ENCODE measurements at places on chromosomes 2 and 18.

DNA sequence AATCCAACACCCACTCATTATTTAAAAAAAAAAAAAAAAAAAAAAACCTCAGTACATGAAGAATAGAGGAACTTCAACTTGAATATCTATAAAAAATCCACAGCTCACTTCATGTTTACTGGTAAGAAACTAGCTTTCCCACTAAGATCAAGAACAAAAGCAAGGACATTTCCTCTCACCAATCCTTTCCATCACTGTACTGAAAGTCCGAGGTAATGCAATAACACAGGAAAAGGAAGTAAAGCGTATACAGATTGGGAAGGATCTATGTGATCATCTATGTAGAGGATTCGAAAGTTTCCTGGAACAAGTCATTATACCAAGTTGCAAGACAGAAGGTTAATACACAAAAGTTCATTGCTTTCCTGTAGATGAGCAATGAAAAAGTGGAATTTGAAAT, 63.2 kb downstream of the ROCK2 start:
- no peak for DNase-seq
- no peaks in the 10 kb centered on the region for H3K27me3 ChIP-seq
- no peak overlapping the region for H3K27ac ChIP-seq
- H3K36me3 ChIP-seq = no peaks in the 10 kb centered on the region

- H3K27ac ChIP-seq = no peak overlapping the region
- H3K4me3 ChIP-seq = no peak overlapping the region
- no peaks in the 10 kb centered on the region for H3K4me1 ChIP-seq
- H3K36me3 ChIP-seq = no peaks in the 10 kb centered on the region
- DNase-seq = no peak
Measured at GRCh38 chr2:12428786-12429185, 287.9 kb upstream of the TRIB2 start.

DNA sequence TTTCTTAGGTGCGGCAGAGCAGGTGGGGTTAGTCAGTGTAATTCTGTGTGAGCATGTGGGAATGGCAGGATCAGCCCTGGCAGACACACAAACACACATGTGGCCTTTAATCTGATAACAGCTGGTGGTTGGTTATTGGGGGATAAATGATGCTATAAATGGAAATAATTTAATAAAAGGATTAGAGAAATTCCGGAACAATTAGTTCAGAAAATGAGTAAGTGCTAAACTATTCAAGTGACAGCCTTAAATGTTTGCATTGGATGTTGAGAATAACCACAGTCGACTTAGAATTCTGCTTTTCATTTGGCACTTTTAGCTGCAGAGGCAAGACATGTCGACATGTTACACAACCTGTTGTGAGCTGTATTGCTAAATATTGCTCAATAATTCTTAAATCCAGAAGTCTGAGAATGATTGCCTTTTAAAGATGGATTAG, 7.2 kb downstream of the SMYD1 start:
- DNase-seq = no peak
- no peaks in the 10 kb centered on the region for H3K27me3 ChIP-seq
- peak overlapping the region; percentile 65 for H3K27ac ChIP-seq
- no peaks in the 10 kb centered on the region for H3K4me1 ChIP-seq
- no peaks in the 10 kb centered on the region for H3K36me3 ChIP-seq

DNA sequence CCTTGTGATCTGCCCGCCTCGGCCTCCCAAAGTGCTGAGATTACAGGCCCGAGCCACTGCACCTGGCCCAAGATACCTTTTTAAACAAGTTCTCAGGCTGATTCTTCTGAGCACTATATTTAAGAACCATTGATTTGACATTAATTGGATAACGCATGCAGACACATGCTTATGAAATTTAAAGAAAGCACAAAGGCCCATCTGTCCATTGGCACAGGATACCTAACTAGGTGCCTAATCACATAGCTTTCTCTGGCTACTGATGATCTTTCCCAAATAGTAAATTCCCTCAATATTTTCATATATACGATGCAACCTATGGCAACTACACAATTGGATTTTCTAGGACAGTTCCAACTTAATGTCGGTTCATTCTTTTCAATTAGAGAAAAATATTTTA, 62.5 kb upstream of the STAM2 start:
- no peaks in the 10 kb centered on the region for H3K27me3 ChIP-seq
- H3K4me3 ChIP-seq = no peak overlapping the region
- DNase-seq = no peak
- H3K27ac ChIP-seq = no peak overlapping the region

- no peaks in the 10 kb centered on the region for H3K36me3 ChIP-seq
- H3K27ac ChIP-seq = no peak overlapping the region
- H3K27me3 ChIP-seq = no peaks in the 10 kb centered on the region
- DNase-seq = no peak
- H3K4me1 ChIP-seq = no peaks in the 10 kb centered on the region
Measured at GRCh38 chr2:159176555-159176954, 109.9 kb downstream of the WDSUB1 start.

- no peak overlapping the region for H3K27ac ChIP-seq
- no peak overlapping the region for H3K4me3 ChIP-seq
- H3K36me3 ChIP-seq = no peaks in the 10 kb centered on the region
- no peaks in the 10 kb centered on the region for H3K27me3 ChIP-seq
Measured at GRCh38 chr2:85800586-85800985, 46.8 kb downstream of the ATOH8 start.

DNA sequence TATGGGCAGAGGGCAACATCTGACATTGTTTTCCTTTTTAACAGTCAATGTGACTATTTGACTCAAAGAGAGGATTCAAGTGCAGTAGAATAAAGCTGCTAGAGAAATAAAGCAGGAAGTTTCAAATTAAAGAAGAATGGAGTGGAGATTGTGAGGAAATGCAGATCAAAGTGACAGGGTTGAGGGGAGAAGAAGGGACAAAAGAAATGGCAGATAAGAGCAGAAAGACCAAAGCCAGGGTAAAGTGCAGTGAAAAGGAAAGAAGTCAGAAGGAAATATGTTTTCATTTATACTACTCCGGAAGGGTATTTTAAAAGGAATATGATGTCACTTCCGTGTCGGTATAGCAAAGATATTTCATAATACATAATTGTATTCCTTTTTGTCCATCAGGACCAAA, 297.5 kb upstream of the CRIM1 start:
- no peaks in the 10 kb centered on the region for H3K36me3 ChIP-seq
- no peaks in the 10 kb centered on the region for H3K27me3 ChIP-seq
- H3K4me1 ChIP-seq = no peaks in the 10 kb centered on the region
- H3K4me3 ChIP-seq = no peak overlapping the region

DNA sequence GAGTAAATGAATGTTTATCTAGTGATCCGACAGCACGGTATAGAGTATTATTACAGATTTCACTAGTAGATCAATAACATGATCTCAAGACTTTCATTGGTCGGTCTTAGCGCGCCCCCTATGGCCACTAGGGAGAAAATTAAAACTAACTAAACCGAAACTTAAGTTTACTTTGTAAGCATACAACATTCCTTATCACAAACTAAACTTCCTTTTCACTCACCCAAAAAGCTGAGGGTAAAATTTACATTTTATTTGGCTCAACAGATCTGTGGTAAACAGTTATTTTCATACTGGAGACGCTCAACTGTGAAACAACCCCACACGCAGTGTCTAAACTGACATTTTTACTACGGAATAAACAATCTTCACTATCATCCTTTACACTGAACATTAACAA, 215.6 kb upstream of the MAP2 start:
- no peak overlapping the region for H3K27ac ChIP-seq
- no peaks in the 10 kb centered on the region for H3K36me3 ChIP-seq
- H3K27me3 ChIP-seq = no peaks in the 10 kb centered on the region
- DNase-seq = no peak
- H3K4me3 ChIP-seq = no peak overlapping the region

DNA sequence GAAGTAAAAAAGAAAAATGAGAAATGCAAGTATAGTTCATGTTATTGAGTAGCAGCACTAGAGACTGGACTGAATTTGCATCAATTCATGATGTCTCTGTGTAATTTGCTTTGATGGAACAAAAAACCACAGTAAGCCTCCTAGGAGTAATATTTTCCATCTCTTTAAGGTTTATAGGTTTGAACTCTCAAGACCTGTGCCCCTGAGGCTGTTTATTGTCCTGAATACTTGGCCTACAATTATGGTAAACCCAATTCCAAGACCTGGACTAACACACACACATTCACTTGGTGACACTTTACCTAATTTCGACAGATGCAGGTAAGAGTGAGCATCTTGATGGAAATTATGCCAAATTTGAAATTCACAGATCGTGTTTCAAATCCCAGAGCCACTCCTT, 71.8 kb upstream of the ZNF521 start:
- no peaks in the 10 kb centered on the region for H3K27me3 ChIP-seq
- no peak overlapping the region for H3K4me3 ChIP-seq
- no peak for DNase-seq
- H3K27ac ChIP-seq = no peak overlapping the region
- no peaks in the 10 kb centered on the region for H3K4me1 ChIP-seq
- no peaks in the 10 kb centered on the region for H3K36me3 ChIP-seq

- no peaks in the 10 kb centered on the region for H3K36me3 ChIP-seq
- H3K4me1 ChIP-seq = no peaks in the 10 kb centered on the region
- no peaks in the 10 kb centered on the region for H3K27me3 ChIP-seq
- H3K27ac ChIP-seq = no peak overlapping the region
- DNase-seq = no peak
- no peak overlapping the region for H3K4me3 ChIP-seq
Measured at GRCh38 chr18:34887881-34888580, 153.2 kb upstream of the MAPRE2 start.

- H3K4me3 ChIP-seq = no peak overlapping the region
- no peaks in the 10 kb centered on the region for H3K36me3 ChIP-seq
- no peaks in the 10 kb centered on the region for H3K27me3 ChIP-seq
- H3K4me1 ChIP-seq = no peaks in the 10 kb centered on the region
- DNase-seq = no peak
Measured at GRCh38 chr2:63034526-63034925, 16.1 kb upstream of the OTX1 start.

- H3K27me3 ChIP-seq = no peaks in the 10 kb centered on the region
- no peak overlapping the region for H3K4me3 ChIP-seq
- H3K27ac ChIP-seq = no peak overlapping the region
- H3K36me3 ChIP-seq = no peaks in the 10 kb centered on the region
Measured at GRCh38 chr2:101679037-101679726, 18.3 kb upstream of the MAP4K4 start.

GRCh38 chr18:44909191-44909719, 228.6 kb downstream of the SETBP1 start:
- H3K27me3 ChIP-seq = no peaks in the 10 kb centered on the region
- no peak overlapping the region for H3K4me3 ChIP-seq
- DNase-seq = no peak
- no peaks in the 10 kb centered on the region for H3K36me3 ChIP-seq

GRCh38 chr2:54770211-54770610, 46.7 kb downstream of the EML6 start:
- H3K27ac ChIP-seq = no peak overlapping the region
- no peak for DNase-seq
- no peaks in the 10 kb centered on the region for H3K27me3 ChIP-seq

GRCh38 chr2:169509298-169509885, at the start of gene KLHL41:
Gene KLHL41 (plus strand): TSS chr2:169509702. CDS start chr2:169509779, 77 bp downstream.
- DNase-seq = no peak
- H3K27ac ChIP-seq = no peak within 1 kb of the TSS
- no peaks in the 10 kb centered on the region for H3K4me1 ChIP-seq
- no peaks in the 10 kb centered on the region for H3K27me3 ChIP-seq
- no peak within 1 kb of the TSS for H3K4me3 ChIP-seq
- H3K36me3 ChIP-seq = no peaks in the 10 kb centered on the region

- H3K4me1 ChIP-seq = no peaks in the 10 kb centered on the region
- H3K4me3 ChIP-seq = no peak overlapping the region
- H3K36me3 ChIP-seq = no peaks in the 10 kb centered on the region
- no peak overlapping the region for H3K27ac ChIP-seq
Measured at GRCh38 chr18:45715212-45715780, 8.7 kb upstream of the SLC14A1 start.

GRCh38 chr2:235576337-235576910, 82.6 kb downstream of the AGAP1 start:
- H3K4me3 ChIP-seq = no peak overlapping the region
- H3K36me3 ChIP-seq = no peaks in the 10 kb centered on the region
- no peaks in the 10 kb centered on the region for H3K4me1 ChIP-seq
- no peak overlapping the region for H3K27ac ChIP-seq

- H3K36me3 ChIP-seq = no peaks in the 10 kb centered on the region
- H3K27ac ChIP-seq = no peak overlapping the region
Measured at GRCh38 chr2:27202854-27203253, 9.0 kb upstream of the ATRAID start.

- no peak for DNase-seq
- no peaks in the 10 kb centered on the region for H3K4me1 ChIP-seq
- no peak overlapping the region for H3K27ac ChIP-seq
- no peaks in the 10 kb centered on the region for H3K27me3 ChIP-seq
Measured at GRCh38 chr2:120354935-120355779, 9.2 kb downstream of the INHBB start.

DNA sequence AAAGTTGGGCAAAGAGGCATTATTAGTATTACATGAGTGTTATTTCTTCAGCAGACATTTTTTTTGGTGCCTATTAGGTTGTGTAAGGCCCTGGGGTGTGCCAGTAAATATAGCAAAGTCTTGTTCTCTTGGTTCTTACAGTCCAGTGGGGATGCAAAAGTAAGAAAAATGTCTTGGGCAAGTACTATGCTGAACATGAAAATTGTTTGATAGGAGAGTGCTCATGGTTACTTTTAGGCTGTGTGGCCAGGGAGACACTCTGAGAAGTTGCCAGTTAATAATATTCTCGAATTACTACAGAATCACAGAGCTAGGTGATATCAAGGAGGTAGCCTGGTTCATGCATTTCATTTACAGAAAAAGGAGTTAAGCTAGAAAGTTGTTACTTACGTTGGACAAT, 1.9 kb downstream of the AGFG1 start:
- no peak overlapping the region for H3K4me3 ChIP-seq
- no peak for DNase-seq
- no peaks in the 10 kb centered on the region for H3K4me1 ChIP-seq
- H3K27ac ChIP-seq = no peak overlapping the region
- H3K36me3 ChIP-seq = no peaks in the 10 kb centered on the region

All from breast epithelium (tissue), 4 donors.